LNCaP clone FGC (cell line): ENCODE measurements at places on chromosomes 5 and 9.

DNA sequence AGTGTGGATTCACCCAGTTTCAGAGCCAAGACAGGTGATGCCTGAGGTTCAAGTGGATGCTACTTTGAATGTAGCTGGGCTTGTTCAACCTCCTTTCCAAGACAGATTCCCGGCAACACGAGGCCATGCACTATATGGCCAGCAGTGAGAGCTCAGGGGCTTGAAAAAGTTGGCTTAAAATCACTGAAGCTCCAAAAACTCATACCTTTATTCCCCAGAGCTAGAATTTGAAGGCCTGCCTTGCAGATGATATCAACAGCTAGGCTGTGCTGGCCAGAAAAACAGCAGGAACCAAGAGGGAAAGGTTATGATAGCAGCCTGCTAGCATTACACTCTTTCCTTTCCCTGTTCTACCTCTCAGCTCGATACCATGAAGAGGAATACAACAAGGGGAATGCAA is 120.2 kb upstream of the DAB2 start:
- DNase-seq = no peak

DNA sequence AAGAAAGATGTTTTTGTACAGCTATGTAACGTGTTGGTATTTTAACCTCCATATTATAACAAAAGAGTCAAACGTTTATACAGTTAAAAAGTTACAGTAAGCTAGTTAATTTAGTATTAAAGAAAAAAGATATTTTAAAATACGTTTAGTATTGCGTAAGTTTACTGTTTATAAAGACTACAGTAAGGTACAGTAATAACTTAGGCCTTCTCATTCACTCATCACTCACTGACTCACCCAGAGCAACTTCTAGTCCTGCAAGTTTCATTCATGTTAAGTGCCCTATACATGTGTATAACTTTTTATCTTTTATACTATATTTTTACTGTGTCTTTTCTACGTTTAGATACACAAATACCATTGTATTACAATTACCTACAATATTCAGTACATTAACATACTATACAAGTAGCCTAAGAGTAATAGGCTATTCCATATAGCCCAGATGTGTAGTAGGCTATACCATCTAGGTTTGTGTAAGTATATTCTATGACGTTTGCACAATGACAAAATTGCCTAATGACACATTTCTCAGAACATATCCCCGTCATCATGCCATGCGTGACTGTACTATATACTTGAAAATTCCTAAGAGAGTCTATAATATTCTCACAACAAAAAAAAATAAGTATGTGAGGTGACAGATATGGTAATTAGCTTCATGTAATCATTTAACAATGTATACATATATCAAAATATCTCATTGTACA is 33.8 kb downstream of the ERP44 start:
- no peak for DNase-seq

DNA sequence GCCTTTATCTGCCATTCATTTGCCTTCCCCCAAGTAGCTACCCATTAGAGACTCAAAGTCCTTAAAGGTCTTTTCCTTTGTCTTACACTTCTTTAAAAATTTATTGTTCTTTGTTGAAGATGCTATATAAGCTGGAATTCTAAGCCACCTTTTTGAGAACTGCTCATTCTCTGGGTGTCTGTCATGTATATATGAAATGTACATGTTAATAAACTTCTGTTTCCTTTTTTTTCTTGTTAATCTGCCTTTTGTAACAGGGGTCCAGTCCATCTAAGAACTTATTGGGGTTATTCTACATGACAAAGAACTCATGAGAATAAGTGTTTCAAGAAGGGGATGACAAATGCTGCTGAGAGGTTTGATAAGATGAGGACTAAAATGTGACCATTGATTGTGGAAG is 41.5 kb downstream of the PCDHAC2 start:
- no peak for DNase-seq

- no peak for DNase-seq
These were observed 118.6 kb downstream of the KCTD16 start for GRCh38 chr5:144289277-144289676.

- DNase-seq = no peak
These were observed 4.2 kb downstream of the TRIM7 start for GRCh38 chr5:181200816-181201215.

DNA sequence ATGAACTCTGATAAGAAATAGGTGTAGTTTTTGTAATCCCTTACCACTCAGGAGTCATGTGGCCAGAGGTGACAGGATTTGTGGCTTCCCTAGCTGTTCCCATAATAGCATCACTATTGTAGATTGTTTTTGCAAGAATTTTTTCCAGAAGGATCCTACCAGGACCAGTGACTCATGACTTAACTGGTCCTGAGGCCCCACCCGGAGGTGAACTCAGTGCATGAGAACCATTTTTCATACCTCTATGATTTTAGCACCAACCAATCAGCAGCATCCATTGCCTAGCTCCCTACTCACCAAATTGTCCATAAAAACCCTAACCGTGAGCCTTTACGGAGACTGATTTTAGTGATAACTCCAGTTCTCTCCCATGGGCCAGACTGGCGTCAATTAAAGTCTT is 484.8 kb downstream of the PSAT1 start:
- DNase-seq = no peak

- no peak for DNase-seq
These were observed 91.1 kb downstream of the BRINP1 start for GRCh38 chr9:119278171-119278570.

DNA sequence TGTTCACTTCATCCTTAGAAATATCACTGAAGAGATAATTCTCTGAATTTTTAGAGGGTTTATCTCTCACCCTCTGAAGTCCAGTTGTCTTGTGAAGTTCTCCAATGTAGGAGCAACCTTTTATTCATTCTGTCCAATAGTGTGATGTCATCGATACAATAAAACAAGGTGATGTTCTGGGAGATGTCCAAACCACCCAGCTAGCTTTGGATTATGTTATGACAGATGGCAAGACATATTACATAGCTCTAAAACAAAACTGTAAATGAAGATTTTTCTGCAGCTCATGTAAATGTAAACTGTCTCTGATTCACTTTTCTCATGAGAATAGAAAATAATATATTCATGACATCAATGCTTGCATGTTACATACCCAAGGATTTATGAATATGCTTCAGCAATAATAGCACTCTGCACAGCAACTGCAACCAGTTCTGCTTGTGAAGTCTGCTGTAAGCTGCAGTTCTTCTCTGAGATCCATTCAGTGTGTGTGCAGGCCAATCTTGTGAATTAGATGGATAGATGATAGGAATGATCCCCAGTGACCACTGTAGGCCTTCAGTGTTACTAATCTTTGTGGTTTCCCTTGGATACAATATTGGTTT is 172.6 kb upstream of the CDH12 start:
- DNase-seq = no peak

DNA sequence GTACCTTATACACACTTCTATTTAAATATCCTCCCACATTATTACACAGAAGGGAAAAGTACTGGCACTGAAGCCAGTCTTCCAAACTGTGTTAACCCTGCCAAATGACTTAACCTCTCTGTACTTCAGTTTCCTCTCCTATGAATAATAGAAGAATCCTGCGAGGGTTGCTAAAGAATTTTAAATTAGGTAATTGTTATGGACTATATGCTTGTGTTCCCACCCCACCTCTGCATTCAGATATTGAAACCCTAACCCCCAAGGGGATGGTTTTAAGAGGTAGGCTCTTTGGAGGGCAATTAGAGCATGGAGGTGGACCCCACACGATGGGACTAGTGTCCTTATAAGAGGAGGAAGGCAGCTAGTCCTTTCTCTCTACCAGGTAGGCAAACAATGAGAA is 72.7 kb downstream of the TTLL11 start:
- no peak for DNase-seq

GRCh38 chr9:70000469-70000868 is 43.2 kb upstream of the MAMDC2 start:
- no peak for DNase-seq

DNA sequence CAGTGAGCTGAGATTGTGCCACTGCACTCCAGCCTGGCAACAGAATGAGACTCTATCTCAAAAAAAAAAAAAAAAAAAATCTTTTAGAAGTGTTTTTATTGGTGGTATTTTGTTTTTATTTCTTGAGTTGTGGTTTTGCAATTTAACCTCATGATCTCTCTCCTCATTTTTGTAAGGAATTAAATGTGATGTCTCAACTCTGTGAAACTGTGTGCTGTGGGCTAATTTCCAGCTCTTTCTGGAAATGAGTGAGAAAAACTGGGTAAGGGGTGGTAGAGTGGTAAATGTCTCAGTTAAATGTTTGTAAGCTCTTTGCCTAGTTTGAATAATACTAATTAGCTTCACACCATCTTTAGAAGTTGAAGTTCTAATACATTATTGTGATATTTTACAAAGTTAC is 29.0 kb downstream of the ACO1 start:
- DNase-seq = no peak

DNA sequence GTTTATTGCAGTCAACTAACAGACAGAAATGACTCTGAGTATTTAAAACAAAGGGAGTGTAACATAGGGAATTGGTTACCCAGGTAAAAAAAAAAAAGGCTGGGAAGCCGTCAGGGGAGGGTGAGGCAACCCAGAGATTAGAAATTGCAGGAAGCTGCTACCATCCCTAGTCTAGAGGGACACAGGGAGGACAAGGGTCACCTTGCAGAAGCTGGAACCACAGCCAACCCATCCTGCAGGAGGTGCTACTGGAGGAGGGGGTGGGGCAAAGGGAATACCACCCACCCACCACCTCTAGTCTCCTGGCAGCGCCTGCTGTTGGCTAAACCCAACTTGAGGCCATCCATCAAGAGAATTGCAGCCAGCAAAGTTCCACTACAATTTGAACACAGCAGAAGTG is 6.5 kb downstream of the CAST start:
- DNase-seq = no peak

DNA sequence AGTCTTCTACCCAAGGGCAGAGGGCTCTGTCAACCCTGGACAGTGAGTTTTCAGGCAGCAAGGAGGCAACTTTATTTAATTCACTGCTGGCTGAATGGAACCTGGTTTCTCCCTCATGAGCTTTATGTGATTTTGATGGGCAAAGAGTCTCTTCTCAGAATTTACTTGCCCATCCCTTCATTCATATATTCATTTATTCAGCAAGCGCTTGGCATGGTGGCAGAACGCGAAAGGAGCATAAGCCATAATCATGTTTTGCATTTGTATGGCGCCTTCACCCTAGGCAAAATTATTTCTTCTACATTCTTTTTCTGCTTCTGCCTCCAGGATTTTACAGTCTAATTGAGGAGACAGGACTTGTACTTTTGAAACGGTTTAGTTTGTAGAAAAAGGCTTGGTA is 8.0 kb downstream of the DELE1 start:
- DNase-seq = no peak

DNA sequence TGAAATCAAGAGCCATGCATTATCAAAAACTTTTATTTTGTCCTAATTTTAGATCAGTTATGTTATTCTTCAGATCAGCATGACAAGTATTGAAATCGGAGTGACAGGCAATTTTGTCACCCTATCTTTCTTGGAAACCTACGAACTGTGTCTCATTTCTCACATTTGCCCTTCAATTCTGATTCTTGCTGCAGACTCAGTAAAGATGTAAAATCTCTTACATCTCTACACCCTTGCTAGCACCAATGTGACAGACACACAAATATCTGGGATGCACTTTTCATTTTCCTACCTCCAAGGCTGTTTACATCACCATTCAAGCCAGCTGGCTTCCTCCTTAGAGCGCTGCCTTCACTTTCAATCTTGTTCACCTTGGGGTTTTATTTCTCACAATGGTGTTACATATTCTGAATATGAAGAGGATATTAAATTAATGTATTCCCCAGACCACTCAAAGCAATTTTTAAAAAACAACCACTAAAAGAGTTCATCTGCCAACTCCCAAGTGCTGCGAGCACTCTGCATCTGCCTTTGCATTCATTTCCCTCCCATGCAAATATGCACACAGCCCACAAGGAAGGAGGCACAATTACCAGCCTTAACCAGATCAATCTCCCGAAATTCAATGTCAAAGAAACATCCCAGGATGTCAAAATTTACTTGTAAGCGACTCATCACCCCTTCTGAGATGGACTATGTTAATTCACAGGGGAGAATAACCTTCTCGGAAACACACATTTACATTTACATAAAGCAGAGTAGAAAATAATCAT is 164.3 kb downstream of the ENC1 start:
- no peak for DNase-seq
